ENCODE measurements at places on chromosomes 6 and 20.

GRCh38 chr6:14094721-14095120 lies 22.9 kb upstream of the CD83 start:
- no peak for DNase-seq

DNA sequence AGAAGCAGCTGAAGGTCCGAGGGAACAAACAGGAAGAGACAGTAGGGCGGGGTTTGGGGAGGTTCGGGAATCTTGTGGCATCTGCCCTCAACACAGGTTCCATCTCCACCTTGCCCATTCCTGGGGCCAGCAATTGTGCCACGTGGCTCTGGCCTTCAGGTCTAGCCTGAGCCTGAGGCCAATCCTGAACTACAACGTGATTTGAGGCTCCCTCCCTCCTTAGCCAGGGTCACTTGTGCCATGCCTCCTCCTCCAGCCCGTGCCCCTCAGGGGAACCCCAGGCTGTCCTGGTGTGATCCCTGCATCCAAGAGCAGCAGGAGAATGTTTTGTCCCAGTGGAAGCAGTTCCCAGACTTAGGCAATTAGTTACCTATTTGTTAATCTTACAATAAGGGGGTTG lies 3.0 kb downstream of the CST9 start:
- DNase-seq, result no peak

DNA sequence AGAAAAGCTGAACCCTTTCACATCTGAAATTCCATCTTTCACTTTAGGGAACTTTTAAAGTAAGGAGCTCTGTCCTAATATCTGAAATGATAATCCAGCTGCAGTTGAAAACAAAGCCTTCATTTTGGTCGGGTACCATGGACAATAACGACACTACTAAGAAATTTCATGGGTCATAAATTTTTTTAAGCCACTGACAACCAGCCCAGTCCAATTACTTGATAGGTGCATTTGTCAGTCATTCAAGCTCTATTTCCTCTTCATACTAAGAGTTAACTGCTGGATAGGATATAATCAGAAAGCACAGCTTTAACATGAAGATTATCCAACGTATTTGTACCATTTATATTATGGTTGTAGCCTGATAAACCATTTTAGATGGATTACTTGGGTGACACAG lies 52.5 kb downstream of the MMUT start:
- DNase-seq, result no peak

DNA sequence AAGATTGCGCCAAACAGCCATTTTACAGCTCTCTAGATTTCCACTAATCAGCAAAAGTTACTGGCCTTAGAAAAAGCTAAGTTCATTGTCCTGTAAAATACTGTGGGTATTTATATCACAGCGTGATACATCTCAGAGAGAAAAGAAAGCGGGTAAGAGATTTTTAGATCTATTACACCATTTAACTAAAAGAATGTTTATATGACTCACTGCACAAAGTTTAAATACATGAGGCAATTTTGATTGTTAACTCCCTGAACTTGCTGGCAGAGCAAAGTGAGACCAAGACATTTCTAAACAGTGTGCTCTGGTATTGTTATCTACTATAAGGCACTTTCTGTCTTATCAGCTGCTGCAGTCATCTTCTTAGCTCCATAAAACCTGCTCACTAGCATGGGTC lies 314.3 kb downstream of the EPHA7 start:
- DNase-seq, result no peak

DNA sequence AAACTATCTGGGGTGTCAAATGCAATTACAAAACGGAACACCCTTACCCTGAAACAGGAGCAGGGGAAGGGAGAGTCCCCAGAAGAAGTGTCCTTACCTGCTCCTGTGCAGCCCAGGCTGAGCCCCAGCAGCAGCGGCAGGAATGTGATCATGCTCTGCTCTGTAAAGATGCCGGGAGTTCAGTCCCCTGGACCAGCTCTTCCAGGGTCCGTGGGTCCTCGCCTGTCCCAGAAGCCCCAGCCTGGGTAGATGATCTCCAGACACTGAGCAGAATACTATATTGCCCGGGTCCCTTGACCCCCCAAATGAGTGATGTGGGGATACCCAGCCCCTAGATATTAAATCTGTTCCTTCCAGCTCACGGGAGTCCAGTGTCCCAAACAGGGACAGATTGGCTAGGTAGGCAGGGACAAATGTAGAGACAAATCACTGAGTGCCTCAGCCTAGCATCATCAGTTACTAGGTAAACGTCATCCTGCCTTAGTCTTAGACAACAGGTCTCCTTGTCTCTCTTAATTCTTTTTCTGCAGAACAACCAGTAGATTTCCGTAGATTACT lies at the start of gene HLA-DMB:
HLA-DMB (minus strand) TSS at position 373 of the 558 bp plus-strand sequence; CDS start at position 152, 221 bp downstream.
- DNase-seq, result no peak

- DNase-seq, result no peak
These were observed 148.5 kb downstream of the MRPL14 start for GRCh38 chr6:43978473-43979346.

DNA sequence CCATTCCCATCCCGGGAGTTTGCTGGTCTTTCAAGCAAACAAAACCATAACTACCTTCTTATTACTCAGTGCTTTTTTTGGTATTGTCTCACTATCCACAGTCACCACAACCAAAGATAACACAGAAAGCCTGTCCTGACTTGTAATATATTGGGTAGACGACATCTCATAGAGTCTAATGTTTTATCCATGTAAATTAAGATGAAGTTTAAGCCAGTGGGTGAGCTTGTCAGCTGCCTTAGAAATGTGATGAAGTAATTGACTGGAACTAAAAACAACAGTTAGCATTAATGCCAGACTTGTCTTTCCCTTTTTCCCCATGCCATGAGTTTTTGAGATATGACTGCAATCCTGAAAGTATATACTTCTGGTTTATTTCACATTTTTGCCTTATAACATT lies 282.7 kb upstream of the PRDM1 start:
- no peak for DNase-seq

DNA sequence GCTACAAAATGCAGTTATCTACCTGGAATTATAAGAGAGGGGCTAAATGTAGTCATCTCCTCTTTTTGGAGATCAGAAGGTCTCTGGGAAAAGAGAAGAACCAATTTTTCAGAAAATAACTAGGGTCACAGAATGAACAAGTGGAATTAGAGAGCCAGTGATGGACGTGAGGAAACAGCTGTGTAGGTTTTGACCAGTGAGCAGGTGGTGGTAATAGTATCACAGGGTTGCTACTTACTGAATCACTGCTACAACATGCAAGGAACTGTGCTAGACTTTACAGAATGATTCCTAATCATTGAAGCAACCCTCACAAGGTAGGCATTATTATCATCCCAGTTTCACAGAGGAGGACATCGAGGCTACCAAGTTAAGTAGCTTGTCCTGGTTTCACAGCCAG lies 1.7 kb downstream of the ATP6V1G2 start:
- DNase-seq, result no peak

DNA sequence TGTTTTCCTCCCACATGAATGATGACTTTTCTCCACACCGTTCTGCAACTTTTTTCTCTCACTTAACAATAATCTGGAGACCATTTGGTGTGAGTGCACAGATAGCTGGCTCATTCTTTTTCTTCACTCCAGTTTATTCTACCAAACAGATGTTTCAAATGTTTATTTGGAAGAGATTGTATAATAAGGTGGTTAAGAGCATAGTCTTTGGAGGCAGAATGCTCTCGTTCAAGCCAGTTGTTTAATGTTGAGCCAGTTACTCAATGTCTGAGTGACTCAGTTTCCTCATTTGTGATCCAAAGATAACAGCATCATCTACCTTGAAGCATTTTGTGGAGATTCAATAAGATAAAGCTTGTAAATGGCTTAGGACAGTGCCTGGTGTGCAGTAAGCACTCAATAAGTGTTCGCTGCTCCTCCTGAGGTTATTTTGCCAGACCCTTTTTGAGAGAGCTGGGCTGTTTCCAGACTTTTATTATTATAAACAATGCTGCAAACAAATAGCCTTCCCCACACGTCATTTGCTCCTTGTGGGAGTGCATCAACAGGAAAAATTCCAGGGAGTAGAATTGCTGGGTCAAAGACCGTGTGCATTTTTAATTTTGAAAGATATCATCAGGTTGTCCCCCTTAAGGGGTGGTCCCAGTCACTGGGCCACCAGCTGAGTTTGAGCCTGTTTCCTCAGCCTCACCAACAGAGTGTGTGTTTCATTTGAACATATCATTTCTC lies 70.6 kb downstream of the VEGFA start:
- no peak for DNase-seq

- no peak for DNase-seq
These were observed 8.4 kb upstream of the ABHD12 start for GRCh38 chr20:25399037-25399430.

DNA sequence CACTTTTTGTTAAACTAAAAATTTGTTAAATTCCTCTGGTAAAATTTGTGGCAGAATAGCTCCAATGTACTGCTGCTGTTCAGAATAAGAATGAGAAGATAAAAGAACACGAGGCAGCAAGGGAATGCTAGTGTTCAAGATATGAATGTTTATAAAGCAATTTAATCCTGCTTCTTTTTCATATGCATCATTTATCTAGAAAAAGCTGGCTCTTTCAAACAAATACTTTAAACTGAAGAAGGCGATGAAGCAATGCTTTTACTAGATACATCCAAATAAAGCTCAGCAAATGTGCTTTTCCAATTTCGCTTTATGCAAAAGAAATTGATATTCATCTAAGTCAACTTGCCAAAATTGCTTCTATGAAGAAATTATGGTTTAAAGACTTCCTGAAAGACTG lies 66.5 kb downstream of the COL9A1 start:
- no peak for DNase-seq

DNA sequence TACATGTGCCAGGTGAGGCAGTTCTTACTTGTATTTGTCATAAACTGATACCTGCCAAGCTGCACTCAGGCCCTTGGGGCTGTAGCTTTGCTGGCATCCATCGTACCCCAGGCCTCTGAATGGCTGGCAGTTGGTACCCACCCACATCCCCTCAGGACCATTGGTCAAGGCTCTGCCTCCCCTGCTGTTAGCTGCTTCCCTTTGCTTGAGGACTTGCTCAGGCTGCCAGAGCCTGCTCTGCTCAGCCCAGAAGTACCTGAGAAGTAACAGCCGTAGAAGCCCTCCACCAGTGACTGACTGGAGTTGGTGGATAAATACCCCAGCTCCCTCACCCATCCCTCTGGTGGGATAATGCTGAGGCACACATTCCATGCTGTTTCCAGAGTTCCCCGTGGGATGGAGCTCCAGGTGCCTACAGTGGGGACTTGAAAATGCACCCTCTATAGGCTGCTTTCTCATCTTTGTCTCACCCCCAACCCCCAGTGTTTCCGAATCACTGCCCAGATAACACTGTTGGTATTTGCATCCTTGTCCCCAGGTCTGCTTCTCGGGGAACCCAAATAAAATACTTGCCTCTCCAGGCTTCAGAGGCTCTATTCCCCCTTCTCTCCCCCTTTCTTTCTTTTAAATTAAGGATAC lies 7.3 kb downstream of the EBF4 start:
- no peak for DNase-seq

DNA sequence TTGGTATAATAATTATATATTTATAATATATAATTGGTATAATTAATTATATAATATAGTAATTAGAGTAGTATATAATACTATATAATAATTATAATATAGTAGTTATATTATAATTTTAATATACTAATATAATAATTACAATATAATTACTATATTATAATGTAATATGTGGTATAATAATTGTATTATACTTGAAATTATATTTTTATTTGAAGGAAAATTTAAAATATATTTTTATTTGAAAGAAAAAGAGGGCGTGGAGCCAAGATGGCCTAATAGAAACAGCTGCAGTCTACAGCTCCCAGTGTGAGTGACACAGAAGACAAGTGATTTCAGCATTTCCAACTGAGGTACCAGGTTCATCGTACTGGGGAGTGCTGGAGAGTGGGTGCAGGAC lies 365.9 kb downstream of the MMUT start:
- no peak for DNase-seq

Data from stimulated activated CD4-positive, alpha-beta T cell treated with anti-CD3 and anti-CD28 coated beads, Interleukin-15, amount 100 ng/mL, for 1 hour (primary cell).